Activated CD8-positive, alpha-beta memory T cell treated with anti-CD3 and anti-CD28 coated beads for 24 hours (primary cell): ENCODE measurements at places on chromosomes 2 and 18.

DNA sequence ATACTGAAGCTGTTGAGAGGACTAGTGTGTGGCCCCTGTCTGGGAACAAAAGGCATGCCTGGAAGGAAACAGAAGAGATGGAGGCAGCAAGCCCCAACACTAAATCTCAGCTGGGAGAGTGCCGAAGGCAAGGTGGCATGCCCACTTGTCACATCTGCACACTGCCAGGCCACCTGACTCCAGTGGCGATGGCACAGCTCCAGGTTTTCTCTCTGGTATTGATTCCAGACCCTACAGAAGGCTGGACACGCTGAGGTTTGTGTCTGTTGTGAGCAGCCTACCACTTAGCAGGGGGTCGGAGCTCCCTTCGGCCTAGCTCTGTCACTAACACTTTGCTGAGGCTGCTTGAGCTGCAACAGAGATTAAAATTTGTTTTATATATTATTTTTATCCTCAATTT lies 307.3 kb downstream of the TDRD15 start:
- DNase-seq: no peak

GRCh38 chr2:220842901-220843665 lies 729.0 kb downstream of the EPHA4 start:
- no peak for DNase-seq

GRCh38 chr2:121451398-121451797 lies 79.3 kb upstream of the RNU4ATAC start:
- DNase-seq: no peak

- no peak for DNase-seq
These were observed 26.3 kb downstream of the RMC1 start for GRCh38 chr18:23529604-23530003.

DNA sequence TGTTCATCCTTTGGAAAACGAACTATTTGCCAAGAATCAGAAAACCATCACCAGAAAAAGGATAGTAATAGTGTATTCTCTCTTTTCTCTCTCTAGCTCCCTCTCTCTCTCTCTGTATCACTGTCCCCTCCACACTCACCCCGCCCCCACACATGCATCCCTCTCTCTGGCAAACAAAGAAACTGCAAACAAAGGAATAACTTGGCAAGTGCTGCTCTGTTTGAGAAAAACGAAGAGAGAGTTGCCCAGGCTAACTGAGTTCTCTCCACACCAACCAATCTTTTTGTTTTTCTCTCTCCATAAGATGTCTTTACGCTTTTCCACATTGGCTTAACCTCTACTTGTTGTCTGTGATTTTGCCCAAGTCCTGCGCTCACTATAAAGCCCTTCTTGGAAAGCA lies 316.2 kb downstream of the EPHA4 start:
- DNase-seq: no peak

DNA sequence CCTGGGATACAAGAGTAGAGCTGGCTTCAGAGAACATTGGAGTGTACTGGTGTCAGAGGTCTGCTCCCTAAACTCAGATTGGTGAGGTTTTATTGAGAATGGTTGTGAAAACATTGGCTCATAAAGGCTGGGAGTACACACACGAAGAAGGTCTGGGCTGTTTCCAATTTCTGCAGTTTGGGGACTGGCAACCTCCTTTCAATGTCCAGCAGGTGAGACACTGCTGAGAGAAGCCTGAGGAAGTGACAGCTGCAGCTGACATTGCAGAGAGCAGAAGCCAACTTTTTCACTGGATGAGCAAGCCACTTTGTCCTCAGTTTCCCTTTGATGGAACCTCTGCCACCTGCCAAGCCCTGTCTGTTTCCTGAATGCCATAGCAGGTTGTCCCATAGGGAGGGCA lies 346.6 kb upstream of the SPRED2 start:
- no peak for DNase-seq

DNA sequence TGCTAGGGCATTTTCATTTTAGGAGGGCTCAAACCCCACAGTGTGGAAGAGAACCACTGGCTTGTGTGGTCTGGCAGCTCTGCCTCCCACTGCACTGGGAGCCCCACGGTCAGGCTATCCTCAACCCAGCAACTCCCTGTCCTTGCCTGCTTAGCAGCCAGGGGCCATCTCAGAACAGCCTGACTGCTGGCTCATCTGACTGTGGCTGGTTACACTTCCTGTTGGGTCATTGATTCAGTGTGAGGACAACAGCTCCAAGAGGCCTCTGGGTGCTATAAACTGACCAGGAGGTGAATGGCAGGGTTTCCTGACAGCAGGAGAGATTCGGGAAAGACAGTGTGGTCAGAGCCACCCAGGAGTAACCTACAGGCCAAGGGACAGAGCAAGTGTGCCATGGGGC lies 40.1 kb downstream of the AMER3 start:
- DNase-seq: no peak

GRCh38 chr2:238418196-238418998 lies 8.3 kb upstream of the ASB1 start:
- no peak for DNase-seq

GRCh38 chr2:240556553-240557100 lies 1.2 kb downstream of the ANKMY1 start:
- peak; percentile 81 for DNase-seq

DNA sequence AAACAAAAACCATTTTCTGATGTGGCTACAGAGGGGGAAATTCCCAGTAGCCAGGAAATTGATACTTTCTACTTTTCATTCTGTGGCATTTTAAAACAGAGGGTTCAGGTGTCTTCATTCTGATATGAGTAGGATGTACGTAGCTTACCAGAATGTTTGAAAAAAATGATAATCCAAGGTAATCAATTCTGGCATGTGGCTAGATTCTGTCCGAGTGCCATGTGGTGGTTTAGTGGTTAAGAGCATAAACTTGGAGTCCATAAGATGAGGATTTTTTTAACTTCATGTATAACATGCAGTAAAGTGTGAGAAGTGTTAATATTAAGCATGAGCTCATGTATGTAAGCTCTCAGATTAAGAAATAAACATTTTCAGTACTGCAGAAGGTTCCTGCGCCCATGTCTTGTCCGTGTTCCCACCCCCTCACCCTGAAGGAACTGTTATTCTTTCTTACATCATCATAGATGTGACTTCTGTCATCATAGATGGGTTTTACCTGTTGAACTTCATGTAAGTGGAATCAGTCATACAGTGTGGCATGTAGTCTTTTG lies 4.5 kb downstream of the B3GNT2 start:
- DNase-seq: no peak

- no peak for DNase-seq
These were observed 78.7 kb downstream of the GRB14 start for GRCh38 chr2:164542581-164543021.

GRCh38 chr2:52779446-52779845 lies 988.2 kb upstream of the CHAC2 start:
- DNase-seq: no peak

DNA sequence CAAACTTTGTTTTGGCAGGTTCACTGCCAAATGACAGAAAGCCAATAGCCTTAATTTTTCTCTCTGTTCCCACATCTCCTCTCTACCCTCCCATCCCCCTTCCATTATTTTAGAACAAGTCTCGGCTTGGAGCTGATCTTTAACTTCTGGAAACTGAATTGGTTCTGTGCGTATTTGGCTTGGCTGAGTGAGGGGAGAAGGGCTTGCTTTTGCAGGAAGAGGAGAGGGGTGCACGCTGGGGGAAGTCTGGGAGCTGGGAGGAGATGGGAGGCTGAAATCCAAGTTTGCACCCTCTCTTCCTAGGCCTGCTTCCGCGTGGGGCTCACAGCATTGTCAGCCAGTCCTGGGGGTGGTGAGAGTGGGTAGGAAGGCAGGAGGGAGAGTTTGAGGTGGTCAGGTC lies 176.1 kb upstream of the SPRED2 start:
- DNase-seq: no peak

DNA sequence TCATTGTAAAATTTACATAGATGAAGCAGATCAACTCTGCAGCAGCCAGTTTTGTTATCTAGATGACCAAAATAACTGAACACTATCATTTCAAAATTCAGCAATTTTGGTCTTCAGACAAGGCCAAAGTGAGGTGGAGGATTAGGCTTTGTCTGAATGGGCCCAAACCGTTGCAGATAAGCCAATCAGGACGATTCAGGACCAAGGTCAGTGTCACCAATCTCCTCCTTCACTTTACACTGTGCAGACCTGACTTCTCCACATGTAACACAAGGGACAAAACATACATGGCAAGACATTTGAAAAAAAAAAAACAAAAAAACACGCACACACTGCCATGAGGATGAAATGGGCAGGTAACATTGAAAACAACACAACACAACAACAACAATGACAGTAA lies 211.2 kb downstream of the NAPG start:
- no peak for DNase-seq

GRCh38 chr2:167924556-167924955 lies 322.8 kb downstream of the STK39 start:
- DNase-seq: no peak

- DNase-seq: no peak
These were observed 175.2 kb upstream of the CCDC150 start for GRCh38 chr2:196464311-196464710.

DNA sequence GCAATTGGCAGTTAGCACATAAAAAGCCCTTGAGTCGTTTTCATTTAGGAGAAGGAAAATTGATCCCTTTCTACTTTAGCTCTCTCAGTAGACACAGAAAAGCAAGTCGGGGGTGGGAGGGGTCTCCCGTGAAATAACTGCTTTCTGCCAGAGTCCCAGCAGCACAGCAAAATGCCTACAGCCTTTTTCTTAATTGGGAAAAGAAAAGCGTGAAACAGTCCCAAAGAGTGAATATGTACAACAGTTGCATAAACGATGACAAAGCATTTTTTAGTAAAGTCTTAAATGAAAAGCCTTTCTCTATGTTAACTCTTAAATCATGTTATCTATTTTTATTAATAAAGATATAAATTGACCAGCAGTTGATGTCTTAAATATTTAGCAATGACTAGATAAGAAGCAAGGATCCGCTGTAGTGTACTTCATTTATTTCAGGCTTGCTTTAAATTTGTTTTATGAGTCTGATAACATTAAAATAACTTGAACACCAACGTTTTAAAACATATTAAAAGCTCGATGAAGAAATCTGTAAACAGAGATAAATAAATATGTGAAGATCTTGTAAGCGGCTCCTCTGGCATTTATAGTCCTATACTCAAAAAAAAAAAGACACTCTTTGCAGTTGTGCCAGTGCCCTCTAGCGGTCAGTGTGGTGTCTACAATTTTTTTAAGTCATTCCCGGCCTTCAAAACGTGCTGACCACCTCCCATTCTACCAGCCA lies 42.3 kb upstream of the ATIC start:
- peak; percentile 67 for DNase-seq

DNA sequence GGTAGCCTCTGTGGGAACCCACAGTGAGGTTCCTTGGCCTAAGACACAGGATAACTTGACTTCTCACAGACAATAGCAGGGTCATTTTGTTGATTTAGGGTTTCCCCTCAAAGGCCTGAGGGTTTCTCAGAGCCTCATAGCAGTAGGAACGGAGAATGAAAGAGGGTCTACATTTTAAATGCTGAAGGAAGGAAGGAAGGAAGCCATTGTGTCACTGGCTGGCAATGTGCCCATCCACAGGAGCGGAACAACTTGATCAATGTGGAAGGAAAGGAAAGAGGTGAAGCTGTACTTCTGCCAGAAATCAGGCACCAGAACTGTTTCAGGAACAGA lies 5.1 kb downstream of the IL1B start:
- no peak for DNase-seq

- no peak for DNase-seq
These were observed 165.3 kb upstream of the SYT4 start for GRCh38 chr18:43442571-43442970.

DNA sequence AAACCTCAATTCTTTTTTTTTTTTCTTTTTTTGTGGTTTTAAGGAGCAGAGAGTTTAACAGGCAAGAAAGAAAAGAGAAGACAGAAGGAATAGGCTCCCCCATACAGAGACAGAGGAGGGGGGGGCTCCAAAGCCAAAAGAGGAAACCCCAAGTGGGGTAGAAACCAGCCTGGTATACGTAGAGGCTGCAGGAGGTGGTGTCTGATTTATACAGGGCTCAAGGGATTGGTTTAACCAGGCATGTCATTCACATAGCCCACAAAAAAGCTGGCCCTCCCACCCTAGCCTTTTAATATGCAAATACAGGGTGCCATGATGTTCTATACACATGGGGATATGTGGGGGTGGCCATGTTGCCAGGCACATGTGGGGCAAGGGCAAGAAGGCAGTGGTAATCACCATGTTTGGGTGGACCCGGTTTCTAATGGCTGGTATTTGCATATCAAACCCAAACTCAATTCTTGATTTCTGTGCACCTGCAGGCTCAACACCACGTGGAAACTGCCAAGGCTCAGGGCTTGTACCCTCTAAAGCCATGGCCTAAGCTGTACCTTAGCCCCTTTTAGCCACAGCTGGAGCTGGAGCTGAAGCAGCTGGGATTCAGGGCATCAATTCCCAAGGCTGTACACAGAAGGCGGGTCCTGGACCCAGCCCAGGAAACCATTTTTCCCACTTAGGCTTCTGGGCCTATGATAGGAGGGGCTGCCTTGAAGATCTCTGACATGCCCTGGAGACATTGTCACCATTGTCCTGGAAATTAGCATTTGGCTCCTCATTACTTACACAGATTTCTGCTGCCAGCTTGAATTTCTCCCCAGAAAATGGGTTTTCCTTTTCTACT lies 170.3 kb downstream of the MAIP1 start:
- DNase-seq: no peak

DNA sequence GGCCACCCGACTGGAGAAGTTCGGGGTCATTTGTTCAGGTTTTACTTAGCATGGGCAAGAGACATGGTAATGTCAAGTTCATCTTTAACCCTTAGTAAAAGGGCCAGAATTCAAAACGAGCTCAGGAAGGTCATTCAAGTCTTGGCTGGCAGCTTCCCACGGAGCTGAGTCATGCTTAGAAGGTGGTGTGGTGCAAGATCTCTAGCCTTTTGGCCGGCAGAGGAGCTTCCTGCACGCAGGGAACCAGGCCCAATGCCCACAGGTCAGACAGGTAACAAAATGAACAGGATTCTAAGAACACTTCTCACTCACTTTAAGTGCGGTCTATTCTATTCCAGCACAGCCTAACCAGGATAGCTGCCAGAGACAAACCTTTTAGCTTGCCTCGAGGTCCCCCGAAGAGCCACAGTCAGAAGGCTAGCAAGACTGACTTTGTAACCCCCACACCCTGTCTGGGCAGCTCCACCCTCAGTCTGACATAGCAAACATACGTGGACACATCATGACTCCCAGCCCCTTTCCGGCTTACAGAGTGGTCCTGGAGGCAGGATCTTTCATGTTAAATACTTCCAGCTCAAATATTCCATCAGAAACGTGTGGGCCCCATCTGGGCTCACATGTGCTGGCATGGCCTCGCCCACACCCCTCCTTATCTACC lies 292.7 kb downstream of the BCL11A start:
- no peak for DNase-seq

DNA sequence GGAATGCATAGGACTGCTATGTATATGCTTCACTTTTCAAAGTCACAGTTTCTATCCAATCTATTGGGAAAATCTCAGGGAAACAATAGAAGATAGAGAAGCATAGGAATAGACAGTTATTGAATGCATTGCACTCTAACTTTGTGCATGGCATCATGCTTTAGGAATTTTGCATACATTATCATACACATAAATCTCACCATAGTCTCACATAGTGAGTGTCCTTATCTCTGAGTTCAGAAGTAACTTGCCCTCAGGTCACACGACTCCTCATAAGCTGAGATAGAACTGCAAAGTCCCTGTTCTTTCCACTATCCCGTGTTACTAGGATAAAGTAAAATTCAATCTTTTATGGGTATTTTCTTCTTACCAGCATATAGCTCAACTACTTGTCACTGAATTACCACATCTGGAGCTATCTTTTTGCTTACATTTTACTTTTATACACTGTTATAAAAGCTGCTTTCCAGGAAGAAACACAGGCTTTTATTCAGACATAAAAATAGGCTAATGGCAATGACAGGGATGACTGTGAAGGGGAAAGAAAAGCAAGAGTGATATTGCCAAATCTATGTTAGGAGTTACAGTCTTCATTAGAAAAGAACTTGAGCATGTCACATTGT lies 666.9 kb downstream of the XIRP2 start:
- DNase-seq: no peak
